A549 treated with AZD2906 at 1 μM for 4 hours (cell line): ENCODE measurements at places on chromosomes 13 and 19. TPM values are rescaled to one million over a fixed set of nuclear protein-coding genes. Genes with fewer than 3 reads are reported as not detected.

CRX gene
- not detected in 5 replicates for total RNA-seq

IGFL3 gene
- 0.16 to 0.25 TPM (median 0.17 TPM) in 3 of 5 replicates, not detected in the others for total RNA-seq

NDUFA13 gene
- total RNA-seq, result 149 to 172 TPM (median 159 TPM) in 5 replicates

ZNF846 gene
- 0.66 to 1.7 TPM (median 0.80 TPM) in 5 replicates for total RNA-seq

SPRED3 gene
- total RNA-seq, result 1.9 to 2.8 TPM (median 2.2 TPM) in 5 replicates
